ENCODE measurements at places on chromosomes 7 and 10.

GRCh38 chr7:2452074-2452507 is 24.1 kb downstream of the GRIFIN start:
- no peak for DNase-seq

GRCh38 chr10:14665304-14665703 is 109.4 kb downstream of the FAM107B start:
- peak; percentile 21 for DNase-seq

DNA sequence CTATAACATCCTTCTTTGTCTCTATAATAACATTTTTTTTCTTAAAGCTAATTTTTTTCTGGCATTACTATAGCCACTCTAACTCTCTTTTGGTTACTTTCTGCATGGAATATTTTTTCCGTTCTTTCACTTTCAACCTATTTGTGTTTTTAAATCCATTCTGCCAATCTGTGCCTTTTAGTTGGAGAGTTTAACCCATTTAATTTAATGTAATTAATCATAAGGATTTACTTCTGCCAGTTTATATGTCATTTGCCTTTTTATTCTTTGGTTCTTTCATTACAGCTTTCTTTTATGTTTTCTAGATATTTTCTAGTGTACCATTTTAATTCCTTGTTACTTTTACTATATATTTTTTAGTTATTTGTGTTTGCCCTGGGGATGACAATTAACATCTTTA is 78.6 kb downstream of the TMEM270 start:
- no peak for DNase-seq

DNA sequence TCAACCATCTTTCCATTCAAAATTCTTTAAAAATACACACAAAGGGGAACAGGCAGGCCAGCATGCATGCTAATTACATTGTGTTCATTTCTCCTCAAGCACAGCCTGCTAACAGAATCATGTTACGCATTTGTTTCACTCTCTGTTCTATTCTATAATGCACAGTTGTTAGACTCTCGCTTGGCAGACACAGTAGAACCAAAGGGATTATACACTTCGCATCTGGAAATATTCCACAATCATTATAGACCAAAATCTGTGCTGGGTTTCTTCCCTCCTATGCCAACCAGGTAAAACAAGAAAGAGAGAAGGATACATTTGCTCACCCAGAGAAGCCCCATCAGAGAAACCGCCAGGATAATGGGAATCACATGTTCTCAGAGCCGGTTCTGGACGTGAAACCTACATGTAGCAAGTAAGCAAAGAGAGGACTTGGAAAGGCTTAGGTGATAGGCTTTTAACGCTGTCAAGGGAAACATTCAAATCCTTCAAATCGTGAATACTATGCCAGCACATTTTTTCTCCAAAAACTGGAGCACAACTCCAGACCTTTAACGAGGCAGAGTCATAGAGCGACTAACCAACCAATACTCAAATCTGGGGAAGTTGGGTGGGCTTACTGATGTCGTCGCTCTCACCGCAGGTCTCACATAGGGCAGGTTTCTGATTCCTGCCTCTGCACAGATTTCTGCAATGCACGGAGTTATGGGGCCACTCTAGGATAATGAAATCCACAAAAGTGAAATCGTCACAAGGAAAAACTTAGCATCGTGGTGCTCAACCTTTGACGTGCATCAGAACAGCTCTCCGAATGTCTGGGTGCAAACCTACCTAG is 380.5 kb upstream of the AUTS2 start:
- no peak for DNase-seq

- DNase-seq, result no peak
Measured at GRCh38 chr10:8288600-8288999, 234.1 kb downstream of the GATA3 start.

GRCh38 chr7:132720835-132721234 is 144.6 kb upstream of the PLXNA4 start:
- DNase-seq, result no peak

DNA sequence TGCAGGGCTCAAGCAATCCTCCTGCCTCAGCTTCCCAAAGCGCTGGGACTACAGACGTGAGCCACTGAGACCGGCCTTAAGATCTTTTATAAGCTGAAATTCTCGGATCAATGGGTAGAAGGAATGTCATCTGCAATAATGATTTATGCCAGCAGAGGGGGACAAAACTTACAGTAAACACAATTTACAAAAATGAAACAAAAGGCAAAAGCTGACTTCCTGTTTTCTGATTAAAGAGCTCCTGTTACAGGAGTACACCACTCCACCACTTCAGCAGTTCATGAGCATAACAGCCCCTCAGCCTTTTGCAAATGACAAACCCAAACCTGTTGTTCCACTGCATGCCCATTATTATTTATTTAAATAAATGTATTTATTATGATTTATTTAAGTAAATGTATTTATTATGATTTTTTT is 88.5 kb upstream of the ATP6V0A4 start:
- peak; percentile 41 for DNase-seq

GRCh38 chr10:72105098-72105475 is 16.7 kb upstream of the SPOCK2 start:
- DNase-seq, result no peak

DNA sequence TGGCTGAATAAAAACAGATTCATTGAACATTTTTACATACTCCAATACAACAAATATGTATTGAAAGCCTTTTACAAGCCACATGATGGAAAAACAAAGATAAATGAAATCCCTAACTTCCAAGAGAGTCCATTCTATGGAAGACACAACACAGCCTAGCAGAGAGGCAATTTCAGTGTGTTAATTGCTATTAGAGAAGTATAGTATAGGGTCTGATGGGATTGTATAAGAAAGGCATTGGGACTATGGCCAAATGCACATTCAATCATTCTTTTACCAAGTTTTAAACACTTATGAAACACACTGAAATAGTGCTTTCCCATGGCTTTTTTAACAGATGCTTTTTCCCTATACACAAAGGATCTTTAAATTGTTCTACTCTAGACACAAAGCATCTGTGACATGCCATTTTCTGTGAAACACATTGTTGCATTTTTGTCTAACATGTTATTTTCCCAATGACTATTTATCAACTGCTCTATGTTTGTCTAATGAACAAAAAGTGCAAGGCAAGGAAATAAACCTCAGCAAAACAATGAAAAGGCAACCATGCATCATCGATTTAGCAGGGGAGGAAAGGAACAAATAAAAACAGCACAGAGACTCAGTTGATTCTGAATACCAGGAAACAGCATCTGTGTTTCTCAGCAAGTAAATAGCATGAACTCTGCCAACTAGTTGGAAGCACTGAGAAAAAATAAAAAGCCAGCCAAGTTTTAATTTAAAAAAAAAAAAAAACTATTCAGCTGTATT is 42.4 kb upstream of the PHYHIPL start:
- DNase-seq, result no peak

GRCh38 chr7:24059775-24060174 is 224.2 kb upstream of the NPY start:
- DNase-seq, result no peak

DNA sequence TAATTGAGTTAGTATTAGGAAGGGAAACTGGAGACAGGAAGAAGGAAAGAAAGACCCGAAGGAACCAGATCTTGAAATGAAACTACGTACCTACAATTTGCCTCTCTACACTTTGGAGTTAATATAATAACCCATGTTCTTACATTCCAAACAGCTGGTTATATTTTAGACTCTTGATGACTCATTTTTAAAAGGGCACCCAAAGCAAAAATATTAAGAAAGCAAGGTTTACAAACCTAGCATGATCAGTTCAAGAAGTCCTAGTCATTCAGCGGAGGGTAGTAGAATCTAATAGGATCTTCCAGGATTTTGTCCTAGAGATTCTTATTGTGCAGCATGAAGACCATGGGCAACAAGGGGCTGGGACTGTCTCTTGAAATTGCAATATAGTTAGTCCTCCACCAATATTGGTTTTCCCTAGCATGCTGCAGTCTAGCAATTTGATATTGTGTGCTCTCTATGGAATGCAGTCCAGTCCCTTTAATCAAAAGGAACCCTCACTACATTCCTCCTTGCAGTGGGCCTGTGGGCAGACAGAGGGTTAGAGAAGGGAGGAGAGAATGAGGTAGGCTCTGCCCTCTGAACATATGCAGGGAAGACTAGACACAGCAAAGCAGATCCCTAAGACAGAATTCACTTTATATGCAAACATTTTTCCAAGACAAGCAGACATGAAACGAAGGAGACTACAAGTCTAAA is 230.3 kb downstream of the INHBA start:
- DNase-seq, result peak; percentile 21

- no peak for DNase-seq
Measured at GRCh38 chr10:89389254-89389653, 3.2 kb upstream of the IFIT1 start.
